ENCODE measurements at places on chromosomes 16 and 17.
A peak's percentile ranks its signal among the peaks of the same experiment; 100 is the strongest.

- DNase-seq: peak; percentile 16
Measured at GRCh38 chr17:40479754-40480480, 21.5 kb downstream of the TNS4 start.

GRCh38 chr16:83602761-83603722 lies 204.7 kb upstream of the HSBP1 start:
- DNase-seq: no peak

DNA sequence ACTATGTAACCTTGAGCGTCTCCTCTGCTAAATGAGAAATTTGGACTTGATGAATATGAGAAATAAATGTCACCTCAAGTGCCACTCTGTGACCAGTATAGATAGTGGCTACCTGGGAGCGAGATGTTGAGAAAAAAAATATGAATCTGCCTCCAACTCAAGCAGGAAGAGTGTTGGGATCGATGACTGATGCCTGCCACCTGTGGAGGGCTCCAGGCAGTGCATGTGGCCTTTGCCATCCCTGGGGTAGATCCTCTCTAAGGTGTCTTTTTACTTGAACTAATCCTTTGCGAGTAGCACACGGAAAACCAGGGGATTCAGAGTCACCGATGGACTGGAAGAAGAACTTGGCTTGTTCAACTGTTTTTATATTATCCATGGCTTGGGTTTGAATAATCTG lies 9.4 kb downstream of the CCDC182 start:
- no peak for DNase-seq

DNA sequence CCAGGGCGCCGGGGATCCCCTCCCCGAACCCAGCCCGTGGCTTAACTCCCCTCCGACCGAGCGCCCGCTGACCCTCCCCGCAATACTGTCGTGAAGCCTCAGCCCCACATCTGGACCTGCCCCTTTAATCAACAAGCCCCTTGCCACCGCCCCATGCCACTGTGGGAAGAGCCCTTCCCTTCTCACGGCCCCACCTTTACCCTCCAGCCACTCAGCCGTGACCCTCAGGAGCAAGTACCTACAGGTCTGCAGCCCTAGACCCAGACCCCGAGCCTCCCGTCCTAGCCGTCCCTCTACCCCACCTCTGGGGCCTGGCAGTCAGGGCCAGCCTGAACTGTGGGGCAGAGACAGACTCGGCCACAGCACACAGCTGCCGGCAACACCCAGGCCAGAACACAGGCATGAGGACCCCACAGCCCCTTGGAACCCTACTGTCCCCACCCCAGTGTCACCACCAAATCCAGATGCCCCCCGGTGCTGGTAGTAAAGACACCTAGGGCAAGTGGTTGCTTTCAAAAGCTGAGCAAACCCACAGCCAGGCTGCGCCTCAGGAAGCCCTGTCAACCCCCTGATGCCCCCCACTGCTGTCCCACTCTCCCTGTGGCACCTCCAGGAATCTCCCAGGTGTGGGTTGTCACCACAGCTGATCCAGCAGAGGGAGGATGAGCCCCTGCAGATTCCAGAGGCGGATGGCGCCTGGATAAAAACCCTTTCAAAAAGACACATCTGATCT lies 1.4 kb downstream of the NXPH3 start:
- DNase-seq: no peak

GRCh38 chr17:3768341-3768740 lies 32.6 kb downstream of the ITGAE start:
- no peak for DNase-seq

- no peak for DNase-seq
Measured at GRCh38 chr16:7765079-7765550, 432.5 kb downstream of the RBFOX1 start.

DNA sequence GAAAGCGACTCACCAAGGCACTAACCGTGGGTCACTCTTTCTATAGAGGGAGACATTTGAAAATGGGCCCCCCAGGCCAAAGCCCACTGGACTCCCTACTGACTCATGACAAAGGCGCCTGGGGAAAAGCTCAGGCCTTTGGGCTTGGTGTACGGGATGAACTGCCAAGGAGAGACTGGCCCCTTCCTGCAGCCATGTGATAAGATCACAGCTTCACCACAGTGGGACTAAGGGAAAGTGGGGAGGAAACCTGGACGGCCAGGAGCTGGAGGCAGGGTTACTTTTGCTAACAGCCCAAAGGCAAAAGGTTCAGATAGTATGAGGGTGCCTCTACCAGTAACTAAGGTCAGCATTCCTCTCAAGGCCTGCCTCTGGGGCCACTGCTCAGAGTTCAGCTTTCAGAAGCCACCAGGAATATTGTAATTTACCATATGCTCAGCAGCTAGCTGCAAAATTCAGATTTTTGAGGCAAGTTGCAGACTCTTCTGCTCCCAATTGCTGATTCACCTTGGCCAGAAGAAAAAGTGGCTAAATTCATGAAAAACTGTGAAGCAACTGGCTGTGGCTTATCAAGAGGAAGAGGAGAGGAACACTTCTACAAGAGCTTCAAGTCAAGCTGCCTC lies 37.1 kb upstream of the SLC25A19 start:
- no peak for DNase-seq

- no peak for DNase-seq
Measured at GRCh38 chr17:78144147-78144719, 2.0 kb upstream of the C17orf99 start.

Measured in activated CD4-positive, alpha-beta T cell treated with anti-CD3 and anti-CD28 coated beads, Interleukin-2, amount 50 U/mL, for 16 hours (primary cell).